ENCODE measurements at places on chromosomes 2 and 18. TPM values are rescaled to one million over a fixed set of nuclear protein-coding genes. Genes with fewer than 3 reads are reported as not detected.

GRCh38 chr2:159613091-159613490, 3.3 kb downstream of the BAZ2B start:
- no peak for DNase-seq

The ZFAND2B gene
- 14.3 TPM for polyA plus RNA-seq

The DSC2 gene
- 0.77 TPM for polyA plus RNA-seq

The TUBA4A gene
- 7.9 TPM for polyA plus RNA-seq

DNA sequence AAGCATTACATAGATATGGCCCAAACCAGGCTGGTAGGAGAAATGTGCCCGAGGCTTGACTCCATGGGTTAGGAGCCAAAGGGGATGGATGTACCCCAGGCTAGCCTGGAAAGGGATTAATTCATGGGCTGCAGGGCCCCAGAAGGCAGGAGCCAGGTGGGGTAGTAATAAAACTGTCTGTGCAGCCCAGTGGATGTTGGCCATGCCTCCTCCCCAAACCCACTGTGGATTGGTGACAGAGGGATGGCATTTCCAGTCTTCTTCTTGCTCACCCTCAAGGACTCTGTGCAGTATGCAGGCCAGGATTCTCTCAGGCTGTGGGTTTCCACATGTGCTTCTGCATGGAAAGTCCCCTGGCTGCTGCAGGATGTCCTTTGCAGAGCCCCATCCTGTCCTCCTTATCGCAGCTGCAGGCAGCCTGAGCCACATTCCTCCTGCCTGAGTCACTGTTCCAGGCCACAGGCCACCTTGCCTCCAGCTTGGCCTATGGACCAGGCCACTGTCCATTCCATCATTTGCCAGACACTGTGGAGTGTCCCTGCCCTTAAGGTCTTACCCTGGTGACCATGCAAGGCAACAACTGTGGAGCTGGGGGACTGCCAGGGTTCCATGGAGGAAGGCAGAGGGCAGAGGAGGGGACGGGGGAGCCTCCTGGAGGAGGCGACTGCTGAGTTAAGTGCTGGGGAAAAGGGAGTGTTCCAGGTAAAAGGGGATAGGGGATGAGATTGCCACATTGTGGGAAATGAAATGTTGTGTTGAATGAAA, 38.9 kb downstream of the INO80C start:
- DNase-seq, result no peak

- DNase-seq, result no peak
Measured at GRCh38 chr18:63882333-63883141, 5.0 kb upstream of the SERPINB2 start.

DNA sequence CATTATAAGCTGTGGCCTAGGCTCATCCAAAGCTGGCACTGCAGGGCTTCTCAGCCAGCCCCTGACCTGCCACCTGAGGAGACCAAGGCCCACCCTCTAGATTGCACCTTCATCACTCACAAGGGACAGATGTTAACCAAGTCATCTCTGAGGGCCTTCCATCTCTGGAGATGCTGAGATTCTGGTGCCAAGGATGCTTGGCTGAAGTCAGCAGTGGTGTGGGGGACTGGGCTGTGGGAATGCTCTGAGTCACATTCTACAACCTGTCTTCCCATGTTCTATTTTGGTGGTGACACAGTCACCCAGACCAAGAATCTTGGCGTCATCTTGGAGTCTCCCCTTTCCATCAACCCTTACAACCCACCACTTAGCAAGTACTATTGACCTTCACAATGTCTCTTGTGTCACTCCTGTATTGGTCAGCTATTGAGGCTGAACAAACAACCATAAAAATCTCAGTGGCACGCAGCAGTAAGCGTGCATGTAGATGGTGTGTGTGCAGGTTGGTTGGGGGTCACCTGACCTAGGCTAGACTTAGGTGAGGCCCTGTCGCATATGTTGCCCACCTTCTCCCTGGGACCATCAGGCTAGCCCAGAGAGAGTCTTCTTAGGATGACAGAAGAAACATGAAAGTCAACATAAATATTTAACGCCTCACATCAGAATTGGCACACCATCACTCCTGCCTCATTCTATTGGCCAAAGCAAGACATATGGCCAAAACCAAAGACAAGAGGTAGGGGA, 135.0 kb downstream of the SMAD7 start:
- peak; percentile 1 for DNase-seq

The LOXHD1 gene
- 0.29 TPM for polyA plus RNA-seq
